ENCODE measurements at places on chromosomes 5 and 9. TPM values are rescaled to one million over a fixed set of nuclear protein-coding genes. Genes with fewer than 3 reads are reported as not detected.

DNA sequence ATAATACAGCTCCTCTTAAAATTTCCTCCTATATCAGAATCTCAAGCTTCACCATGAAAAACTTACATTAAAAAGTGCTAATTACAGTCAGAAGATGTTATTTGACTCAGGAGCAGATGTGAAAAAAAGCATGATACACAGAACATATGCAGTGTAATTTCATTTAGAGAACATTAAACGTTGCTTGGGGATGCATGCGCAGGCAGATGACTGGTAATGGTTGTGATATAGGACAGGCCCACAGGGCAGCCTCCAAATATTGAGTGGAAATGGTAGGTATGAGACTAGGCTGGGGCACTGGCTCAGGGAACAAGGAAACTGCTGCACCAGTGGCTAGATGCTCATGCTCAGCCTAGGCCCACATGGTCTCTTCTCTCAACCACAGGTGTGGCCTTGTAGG, 69.7 kb downstream of the IARS1 start:
- no peak for DNase-seq

Gene TRIM7
- 0.39 TPM for polyA plus RNA-seq

Gene PRLR
- polyA plus RNA-seq: 2.5 TPM

- no peak for DNase-seq
These were observed 2.8 kb downstream of the LHX2 start for GRCh38 chr9:124014211-124014955.

Gene TAF11L2
- polyA plus RNA-seq: not detected

GRCh38 chr9:113558632-113559502, 95.3 kb downstream of the RGS3 start:
- DNase-seq: no peak

DNA sequence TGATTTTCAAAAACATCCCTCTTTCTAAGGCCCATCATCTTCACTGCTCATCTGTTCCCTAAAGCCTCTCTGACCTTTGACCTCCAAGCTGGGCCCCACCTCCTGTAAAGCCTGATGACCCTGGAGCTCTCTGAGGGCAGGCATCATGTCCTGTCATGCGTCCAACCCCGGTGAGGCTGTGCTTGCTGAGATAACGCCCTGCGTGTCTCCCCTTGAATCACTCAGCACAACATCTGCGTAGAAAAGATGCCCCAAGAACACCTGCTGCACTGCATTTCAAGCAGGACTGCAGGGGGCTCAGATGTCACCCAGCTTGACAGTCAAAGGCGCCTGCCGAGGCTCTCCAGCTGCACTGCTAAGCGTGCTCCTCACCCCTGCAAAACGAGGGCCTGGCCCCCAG, 78.0 kb downstream of the OTULIN start:
- no peak for DNase-seq

Gene PDE8B
- 6.5 TPM for polyA plus RNA-seq

Gene TPD52L3
- not detected for polyA plus RNA-seq

DNA sequence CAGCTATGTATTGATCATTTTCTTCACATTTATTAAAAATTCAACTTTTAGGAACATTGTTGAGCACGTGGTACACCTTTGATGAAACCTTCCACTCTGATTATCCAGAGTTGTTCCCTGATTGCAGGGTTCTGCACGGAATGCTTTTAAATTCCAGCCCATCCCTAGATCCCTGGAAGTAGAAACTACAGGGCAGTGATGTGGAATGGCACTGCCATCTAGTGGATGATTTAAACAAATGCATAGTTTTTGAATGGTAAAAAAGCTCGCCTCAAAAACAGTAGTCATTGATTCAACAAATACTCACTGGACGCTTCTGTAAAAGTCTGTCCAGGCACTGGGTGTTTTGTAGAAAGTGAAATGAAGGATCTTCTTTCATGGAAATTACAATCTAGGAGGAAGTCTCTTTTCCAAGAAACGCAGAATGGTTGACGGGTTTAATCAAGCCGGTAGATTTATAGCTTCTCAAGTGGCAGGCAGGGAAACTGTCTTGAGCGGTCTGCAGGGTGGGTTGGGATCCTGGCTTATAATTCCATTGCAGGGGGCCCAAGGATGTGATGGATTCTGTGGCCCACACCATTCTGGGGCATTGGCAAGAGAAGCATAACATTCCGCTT, 118.4 kb downstream of the ARHGAP26 start:
- no peak for DNase-seq

Gene BTNL3
- 0.09 TPM for polyA plus RNA-seq

GRCh38 chr5:55363856-55364255, 56.1 kb downstream of the MTREX start:
- DNase-seq: no peak

DNA sequence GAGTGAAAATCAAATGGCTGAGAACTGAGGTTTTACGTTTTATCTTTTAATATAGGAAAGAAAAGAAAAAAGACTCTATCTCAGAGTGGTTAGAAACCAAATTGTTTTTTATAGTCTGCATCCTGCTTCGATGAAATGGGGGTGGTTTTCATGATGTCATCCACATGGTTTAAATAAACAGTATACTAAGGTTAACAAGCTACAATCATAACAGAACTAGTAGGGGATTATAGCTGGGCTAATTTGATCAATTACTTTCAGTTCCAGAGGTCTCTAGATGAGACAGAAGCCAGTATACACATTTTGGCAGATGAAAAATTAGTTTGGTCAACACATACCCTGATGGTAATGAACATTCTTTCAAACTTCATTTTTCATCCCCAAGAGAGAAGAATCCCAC, 106.3 kb upstream of the SNX2 start:
- DNase-seq: no peak

GRCh38 chr9:33458444-33458843, 11.1 kb upstream of the AQP3 start:
- DNase-seq: no peak

Gene MTREX
- polyA plus RNA-seq: 106 TPM

Gene GOLGA1
- 19.2 TPM for polyA plus RNA-seq

- DNase-seq: no peak
These were observed 213.8 kb downstream of the ADCY2 start for GRCh38 chr5:7609726-7610125.

Gene CDH6
- 8.7 TPM for polyA plus RNA-seq

Gene AK1
- polyA plus RNA-seq: 51.1 TPM

- no peak for DNase-seq
These were observed 260.5 kb upstream of the WWC1 start for GRCh38 chr5:168030912-168031311.

- no peak for DNase-seq
These were observed 164.2 kb downstream of the GRIA1 start for GRCh38 chr5:153654504-153655200.

DNA sequence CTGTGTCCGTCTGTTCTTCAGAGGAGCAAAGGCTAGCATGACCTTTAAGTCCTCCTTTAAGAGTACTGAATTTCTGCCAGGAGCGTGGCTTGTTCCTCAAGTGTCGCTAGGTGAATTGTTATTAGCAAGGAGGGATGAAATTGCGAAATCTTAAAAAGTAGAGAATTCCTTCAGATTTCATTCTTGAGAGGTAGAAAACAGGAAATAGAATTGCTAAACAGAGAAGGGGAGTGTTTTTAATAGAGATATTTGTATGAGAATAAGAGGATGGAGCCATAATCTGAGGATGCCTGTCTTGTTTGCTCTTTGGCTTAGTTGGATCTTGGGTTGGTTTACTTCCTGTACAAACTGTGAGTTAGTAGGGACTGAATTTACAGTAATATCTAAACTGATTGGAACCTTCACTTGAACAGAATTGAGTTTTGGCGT, 39.2 kb downstream of the EXOSC2 start:
- no peak for DNase-seq

- no peak for DNase-seq
These were observed 44.0 kb downstream of the PFDN1 start for GRCh38 chr5:140258873-140259272.

DNA sequence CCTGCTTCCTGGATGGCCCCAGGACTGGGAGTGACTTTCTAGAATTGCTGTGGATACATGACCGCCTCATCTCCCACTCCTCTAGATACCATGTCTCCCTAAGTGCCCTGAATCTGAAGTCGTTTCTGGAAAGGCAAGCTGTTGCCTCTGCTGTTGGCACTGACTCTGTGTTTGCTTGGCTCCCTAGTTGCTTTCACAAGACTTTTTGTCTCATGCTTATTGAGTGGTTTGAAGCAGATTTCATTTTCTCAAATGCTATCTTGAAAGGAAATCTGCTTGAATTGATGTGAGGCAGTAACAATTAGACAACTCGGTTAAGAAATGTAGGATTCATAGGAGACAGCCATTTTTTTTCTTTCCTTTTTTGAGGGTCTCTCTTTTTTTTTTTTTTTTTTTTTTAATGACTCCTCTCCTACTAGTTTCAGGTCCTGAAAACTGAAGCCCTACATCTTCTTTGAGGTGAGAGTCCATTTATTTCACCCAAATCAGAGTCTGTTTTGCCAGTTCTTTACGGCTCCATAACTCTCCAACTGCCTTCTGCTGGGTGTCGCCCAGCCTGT, 65.9 kb downstream of the PRDM6 start:
- no peak for DNase-seq

Gene CDKN2A
- polyA plus RNA-seq: 0.35 TPM

Gene TERT
- 0.10 TPM for polyA plus RNA-seq

Gene SLCO6A1
- not detected for polyA plus RNA-seq

Gene ANKDD1B
- polyA plus RNA-seq: 3.0 TPM

Gene NTNG2
- 0.87 TPM for polyA plus RNA-seq

Gene ZSWIM6
- polyA plus RNA-seq: 21.9 TPM

- no peak for DNase-seq
These were observed 48.1 kb upstream of the PCA3 start for GRCh38 chr9:76716085-76716672.

GRCh38 chr9:137158625-137159024, 11.2 kb downstream of the LRRC26 start:
- no peak for DNase-seq

- DNase-seq: no peak
These were observed 16.6 kb downstream of the USP20 start for GRCh38 chr9:129851821-129852220.

GRCh38 chr9:28073270-28073669, 500.0 kb upstream of the C9orf72 start:
- peak; percentile 60 for DNase-seq

DNA sequence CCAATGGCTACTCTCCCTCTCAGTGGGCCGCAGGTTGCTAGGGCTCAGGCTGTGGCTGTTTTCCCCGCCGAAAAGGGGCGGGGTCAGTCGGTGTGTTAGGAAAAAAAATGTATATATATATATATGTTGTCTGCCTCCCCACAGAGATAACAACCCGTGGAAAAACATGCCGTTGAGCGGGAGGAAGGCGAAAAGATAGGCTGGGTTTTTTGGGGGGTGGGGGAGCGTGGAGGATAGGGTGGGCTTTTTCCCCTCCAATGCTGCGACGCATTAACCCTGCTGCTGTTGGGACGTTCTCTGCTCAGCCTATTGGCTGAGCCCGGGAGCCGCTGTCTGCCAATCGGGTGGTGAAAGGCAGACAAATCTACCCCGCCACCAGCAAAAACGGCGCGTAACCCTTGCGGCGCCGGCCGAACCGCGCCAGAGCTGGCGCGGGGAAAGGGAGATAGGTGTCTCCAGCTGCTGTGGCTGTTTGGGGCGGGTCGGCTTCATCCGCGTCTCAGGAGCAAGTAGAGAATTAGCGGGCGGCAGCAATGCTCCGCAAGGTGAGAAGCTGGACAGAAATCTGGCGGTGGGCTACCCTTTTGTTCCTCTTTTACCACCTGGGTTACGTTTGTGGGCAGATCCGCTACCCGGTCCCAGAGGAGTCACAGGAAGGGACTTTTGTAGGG, at the start of gene PCDHGC4:
Gene PCDHGC4 (plus strand): TSS at position 390 of the 671 bp plus-strand sequence. CDS start 144 bp downstream, at position 534.
- no peak for DNase-seq

DNA sequence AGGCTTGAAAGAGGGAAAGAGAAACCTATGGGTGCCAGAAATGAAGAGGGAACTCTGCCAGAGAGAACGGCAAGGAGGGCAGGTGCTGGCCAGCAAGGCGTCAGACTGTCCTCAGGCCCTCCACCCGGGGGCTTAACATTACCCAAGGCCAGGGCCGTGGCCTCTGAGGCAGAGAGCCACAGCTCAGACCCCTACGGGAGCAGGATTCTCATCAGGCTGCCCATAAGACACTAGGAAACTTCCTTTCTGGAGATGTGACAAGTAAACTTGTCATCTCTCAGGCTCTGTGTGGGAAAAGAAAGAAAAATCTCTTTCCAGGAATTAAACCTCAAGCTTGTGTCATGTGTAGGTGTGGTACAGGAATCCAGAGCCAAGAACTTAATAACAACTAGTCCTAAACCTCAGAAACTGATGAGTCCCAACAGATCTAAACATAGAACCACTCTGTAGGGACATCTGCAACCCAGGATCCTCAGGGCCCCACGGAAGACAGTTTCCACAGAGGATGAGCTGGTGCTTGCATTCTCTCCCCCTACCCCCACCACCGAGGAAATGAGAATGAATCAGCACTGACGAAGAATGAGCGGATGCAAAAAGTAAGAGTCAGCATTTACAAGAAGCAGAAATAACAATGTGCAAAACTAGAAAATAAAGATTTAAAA, 74.3 kb downstream of the DCP2 start:
- DNase-seq: no peak

Gene RNF183
- 0.53 TPM for polyA plus RNA-seq
